RPMI8226 (cell line): ENCODE measurements at places on chromosomes 5 and 9.

GRCh38 chr9:36739373-36740116 is 166.8 kb downstream of the MELK start:
- no peak for DNase-seq

- no peak for DNase-seq
These were observed 29.1 kb upstream of the DUSP1 start for GRCh38 chr5:172800088-172800551.

- no peak for DNase-seq
These were observed 599.9 kb downstream of the RAB3C start for GRCh38 chr5:59182760-59183159.

DNA sequence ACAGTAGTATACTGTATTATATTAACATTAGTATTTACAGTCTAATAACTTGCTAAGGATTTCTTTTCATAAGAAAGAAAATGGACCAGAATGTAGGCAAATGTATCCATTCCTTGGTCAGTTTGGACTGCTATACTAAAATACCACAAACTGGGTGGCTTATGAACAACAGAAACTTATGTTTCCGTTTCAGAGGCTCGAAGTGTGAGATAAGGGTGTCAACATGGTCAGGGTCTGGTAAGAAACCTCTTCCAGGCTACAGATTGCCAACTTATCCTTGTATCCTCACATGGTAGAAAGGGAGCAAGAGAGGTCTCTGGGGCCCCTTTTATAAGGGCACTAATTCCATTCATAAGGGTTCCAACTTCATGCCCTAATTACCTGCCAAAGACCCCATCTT is 9.2 kb upstream of the ESM1 start:
- DNase-seq = no peak

DNA sequence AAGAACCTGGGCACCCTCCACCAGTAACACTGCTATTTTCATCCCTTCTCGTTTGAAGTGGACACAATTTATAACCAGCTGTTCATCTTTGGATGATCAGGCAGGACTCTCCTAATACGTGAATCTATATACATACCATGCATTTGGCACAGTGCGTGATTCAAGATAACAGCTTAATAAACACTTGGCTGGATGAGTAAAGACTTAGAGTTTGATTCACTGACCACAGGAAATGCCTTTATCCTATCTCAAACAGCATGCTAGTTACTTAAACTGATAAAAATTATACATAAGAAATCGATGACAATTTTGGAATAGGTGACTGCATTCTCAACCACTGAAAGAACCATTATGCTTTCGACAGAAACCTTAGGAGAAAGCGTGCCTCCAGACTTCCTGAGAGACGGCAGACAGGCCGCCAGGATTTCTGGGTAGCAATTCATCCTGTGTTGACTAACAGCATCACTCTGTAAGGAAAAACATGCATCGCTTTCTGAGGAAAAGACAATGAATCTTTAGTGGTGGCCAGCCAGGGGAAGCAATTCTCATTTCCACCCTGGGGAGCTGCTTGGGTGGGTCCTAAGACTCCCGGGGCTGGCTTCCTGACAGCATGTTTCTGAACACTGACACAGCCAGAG is 9.7 kb downstream of the MRPL36 start:
- DNase-seq = no peak

DNA sequence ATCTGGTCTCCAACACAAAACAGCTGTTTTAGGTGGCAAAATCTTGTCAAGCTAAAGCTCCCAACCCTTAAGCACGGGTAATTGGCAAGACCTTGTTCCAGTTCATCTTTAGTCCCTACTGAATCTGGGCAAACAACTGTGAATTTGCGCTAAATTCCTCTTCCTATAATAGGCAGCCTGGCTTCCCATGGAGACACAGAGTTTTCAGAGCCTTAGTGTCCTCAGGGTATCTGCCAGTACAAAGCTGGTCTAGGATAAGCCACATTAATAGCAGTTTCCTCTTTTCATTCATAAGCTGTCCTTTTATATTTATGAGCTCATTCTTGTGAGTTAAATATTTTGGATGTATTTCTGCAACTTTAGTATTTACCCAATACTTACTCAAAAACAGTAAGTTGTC is 59.5 kb downstream of the FGF10 start:
- no peak for DNase-seq

GRCh38 chr5:143576711-143577484 is 173.4 kb upstream of the NR3C1 start:
- DNase-seq = no peak

- DNase-seq = no peak
These were observed 6.1 kb downstream of the SCAI start for GRCh38 chr9:125137200-125137599.

DNA sequence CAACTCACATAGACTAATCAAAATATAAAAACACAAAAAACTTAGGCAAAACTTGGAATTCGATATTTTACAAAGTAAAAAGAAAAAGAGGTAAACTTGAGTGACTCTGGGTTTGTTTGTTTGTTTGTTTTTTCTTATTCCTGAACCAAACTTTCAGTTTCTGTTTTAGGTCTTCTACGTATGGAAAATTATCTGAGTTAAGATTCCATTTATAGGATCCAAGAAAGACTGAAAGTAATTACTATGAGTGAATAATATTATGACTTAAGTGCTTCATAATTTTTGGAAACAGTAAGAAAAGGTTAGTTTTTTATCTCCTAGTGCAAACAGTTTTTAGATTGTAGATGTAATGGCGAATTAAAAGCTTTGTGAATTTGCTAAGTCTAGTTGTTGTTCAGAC is 13.2 kb downstream of the ST8SIA4 start:
- no peak for DNase-seq

GRCh38 chr5:95728494-95729114 is 2.5 kb upstream of the RHOBTB3 start:
- DNase-seq = no peak

DNA sequence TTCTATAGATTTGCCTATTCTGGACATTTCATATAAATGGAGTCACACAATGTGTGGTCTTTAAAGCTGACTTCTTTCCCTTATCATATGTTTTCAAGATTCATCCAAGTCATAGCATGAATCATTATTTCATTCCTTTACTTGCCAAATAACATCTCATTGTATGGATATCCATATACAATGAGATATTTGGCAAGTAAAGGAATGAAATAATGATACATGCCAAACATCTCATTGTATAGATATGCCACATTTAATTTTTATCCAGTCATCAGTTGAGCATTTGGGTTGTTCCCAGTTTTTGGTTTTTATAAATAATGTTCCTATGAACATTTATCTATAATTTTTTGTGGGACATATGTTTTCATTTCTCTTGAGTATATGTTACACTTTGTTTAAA is 20.5 kb upstream of the OR2K2 start:
- DNase-seq = no peak

DNA sequence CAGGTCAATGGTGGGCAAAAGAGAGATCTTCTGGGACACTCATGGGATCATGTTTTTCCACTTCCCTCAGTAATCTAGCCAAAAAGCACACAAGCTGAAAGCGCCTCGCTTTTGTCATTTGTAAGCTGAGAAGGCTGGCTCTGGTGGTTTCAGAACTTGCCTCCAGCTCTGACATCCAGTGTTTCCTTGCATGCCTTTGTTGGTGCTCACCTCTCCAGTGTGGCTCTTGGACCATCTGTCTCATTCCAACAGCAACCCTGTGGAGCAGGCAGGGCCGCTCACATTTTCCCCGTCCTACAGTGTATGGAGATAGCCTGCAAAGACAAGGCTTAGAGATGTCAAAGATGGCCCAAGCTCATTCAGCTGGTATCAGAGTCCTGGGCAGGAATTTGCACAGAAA is 160.8 kb upstream of the KLF4 start:
- DNase-seq = no peak

DNA sequence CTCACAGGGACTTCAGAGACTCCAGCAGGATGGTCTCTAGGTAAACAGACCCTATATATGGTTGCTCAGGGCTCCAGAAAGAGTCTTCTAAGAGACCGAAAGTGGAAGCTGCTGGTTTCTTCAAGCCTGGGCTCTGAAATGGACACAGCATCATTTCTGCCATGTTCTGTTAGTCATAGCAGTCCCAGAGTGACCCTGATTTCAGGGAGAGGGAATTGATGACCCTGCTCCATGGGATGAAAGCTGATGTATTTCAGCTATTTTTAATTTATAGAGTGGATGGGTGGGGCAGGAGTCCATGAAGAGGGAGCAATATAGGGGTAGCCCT is 135.3 kb downstream of the FBXL7 start:
- no peak for DNase-seq

DNA sequence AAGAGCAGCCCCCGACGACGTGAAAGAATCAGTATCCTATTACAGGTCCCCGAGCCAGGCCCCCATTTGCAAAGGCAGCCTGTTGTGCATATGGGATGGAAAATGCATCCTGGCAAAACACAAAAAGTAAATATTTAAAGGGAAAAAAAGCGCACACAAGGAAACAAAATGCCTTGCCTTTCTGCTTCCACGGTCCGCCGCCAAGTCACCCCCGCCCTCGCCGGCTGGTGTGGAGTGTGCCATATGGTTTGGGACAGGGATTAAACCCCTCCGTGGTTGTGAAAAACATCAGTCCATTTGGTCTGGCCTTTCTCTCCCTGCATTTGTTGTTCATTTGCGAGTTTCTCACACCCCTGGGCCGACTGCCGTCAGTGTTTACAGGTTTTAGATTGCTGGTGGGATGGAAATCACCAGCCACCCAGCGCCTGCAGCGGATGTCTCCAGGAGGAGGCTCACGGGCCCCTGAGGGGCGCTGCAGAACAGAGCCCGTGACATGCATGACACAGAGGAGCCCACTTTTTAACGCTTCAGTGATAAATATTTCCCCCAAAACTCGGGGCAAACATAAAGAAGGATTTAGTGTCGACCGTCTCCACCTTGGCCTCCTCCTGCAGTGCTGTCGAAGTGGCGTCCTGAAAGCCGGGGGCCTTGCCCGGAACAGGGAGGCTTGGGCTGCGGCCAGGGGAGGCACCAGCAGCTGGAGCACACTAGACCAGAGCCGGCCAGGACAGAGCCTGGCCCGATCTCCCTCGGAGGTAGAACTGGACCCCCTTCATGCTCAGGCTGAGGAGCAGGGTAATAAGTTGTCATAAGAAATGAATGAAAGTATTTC is 161.5 kb downstream of the HSD17B3 start:
- DNase-seq = no peak

DNA sequence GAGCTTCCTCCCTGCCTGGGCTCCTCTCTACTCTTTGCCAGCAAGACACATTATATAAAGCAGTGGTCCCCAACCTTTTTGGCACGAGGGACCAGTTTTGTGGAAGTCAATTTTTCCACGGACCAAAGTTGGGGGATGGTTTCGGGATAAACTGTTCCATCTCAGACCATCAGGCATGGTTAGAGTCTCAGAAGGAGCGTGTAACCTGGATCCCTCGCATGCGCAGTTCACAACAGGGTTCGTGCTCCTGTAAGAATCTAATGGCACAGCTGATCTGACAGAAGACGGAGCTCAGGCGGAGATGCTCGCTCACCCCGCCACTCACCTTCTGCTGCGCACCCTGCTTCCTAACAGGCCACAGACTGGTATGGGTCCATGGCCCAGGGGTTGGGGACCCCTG is 142.8 kb downstream of the LIFR start:
- DNase-seq = no peak

- DNase-seq = no peak
These were observed 256.9 kb upstream of the ST8SIA4 start for GRCh38 chr5:101160002-101160401.

GRCh38 chr5:141838326-141839014 is 39.7 kb downstream of the PCDH1 start:
- DNase-seq = no peak

DNA sequence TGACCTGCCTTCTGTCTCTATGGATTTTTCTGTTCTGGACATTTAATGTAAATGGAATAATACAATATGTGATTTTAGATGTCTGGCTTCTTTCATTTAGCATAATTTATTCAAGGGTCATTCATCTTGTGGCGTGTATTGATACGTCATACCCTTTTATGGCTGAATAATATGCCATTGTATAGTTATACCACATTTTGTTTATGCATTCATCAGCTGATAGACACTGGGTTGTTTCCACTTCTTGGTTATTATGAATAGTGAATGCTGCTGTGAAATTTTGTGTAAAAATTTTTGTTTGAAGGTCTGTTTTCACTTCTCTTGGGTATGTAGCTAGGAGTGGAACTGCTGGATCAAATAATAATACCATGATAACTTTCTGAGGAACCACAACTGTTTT is 298.9 kb downstream of the CCDC171 start:
- DNase-seq = no peak

DNA sequence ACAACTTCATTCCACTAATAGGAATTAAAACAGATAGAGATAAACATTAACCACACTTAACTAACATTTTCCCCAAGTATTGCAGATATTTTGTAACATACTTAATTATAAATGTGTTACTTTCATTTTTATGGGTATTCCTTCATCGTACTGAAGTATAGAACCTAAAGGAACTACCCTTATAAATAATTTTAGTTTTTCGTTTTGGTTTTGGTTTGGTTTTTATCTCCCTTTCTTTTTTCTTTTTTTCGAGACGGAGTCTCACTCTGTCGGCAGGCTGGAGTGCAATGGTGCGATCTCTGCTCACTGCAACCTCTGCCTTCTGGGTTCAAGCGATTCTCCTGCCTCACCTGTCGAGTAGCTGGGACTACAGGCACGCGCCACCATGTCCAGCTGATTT is 60.1 kb upstream of the LMNB1 start:
- DNase-seq = no peak

DNA sequence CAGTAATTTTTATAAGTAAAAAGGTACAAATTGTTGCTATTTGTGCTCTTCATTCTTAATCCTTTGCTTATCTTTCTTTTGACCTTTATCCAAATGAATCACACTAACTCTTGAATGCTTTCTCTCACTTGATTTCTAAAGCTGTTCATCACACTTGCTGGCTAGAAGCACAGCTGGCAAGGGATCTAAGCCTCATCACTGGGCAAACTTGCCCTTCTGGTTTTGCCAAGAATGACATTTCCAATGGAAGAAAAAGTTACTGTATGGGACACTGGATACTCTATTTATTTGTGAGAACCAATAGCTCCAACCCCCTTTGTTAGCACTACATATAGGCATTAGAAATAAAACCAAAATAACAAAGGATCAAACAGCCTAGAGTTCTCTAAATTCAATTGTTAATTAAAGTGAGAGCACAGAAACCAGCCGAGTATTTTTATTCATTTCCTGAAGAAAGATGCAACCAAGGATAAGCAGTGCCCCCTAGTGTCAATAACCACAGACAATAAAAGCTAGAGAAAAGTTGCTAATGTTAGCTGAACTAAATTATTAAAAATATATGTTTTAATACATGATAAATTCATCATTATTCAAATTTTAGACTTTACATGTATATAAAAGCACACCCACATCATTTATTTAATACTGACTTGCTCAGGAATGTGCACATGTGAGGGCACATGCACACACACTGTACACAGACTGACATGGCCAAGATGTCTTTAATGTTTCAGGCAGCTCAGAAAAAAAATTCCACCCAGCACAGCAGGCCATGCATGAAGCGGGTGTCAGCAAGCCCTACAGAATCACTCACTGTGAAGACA is 59.8 kb upstream of the POU5F2 start:
- peak; percentile 62 for DNase-seq

- no peak for DNase-seq
These were observed 581.0 kb upstream of the RORB start for GRCh38 chr9:73916016-73916673.

DNA sequence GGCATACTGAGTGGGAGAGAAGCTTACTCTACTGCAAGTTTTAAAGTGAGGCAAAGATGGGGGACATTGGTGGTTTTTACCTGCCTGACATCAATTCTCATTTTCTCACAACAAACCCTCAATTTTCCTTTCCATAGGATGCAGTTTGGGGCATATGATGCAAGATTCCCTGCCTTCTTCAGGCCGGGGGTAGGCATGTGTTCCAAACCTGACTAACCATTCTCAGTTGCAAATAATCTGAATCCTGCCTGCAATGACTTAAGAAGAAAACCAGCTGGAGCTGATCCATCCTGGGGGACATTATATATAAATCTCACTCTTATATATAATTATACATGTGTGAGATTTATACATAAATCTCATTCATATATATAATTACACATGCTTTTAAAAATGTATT is 223.6 kb upstream of the EFNA5 start:
- DNase-seq = no peak
